Activated naive CD4-positive, alpha-beta T cell treated with anti-CD3 and anti-CD28 coated beads for 36 hours (primary cell): ENCODE measurements at places on chromosomes 13 and 19.

DNA sequence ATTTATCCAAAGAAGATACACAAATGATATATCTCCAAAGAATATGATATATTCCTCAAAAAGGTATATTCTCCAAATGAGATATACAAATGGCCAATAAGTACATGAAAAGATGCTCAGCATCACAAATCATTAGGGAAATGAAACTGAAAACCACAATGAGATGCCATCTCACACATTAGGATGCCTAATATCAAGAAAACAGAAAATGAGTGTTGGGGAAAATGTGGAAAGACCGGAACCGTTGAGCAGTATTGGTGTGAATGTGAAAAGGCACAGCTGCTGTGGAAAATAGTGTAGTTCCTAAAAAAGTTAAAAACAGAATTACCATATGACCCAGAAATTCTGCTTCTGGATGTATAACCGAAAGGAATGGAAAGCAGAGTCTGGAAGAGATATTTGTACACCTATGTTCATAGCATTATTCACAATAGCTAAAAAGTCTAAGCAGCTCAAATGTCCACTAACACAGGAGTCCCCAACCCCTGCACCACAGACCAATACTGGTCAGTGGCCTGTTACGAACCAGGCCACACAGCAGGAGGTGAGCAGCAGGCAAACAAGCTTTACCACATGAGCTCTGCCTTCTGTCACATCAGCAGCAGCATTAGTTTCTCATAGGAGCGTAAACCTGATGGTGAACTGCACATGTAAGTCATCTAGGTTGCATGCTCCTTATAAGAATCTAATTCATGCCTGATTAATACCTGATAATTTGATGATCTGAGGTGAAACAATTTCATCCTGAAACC lies 291.9 kb downstream of the PCDH20 start:
- DNase-seq, result no peak

DNA sequence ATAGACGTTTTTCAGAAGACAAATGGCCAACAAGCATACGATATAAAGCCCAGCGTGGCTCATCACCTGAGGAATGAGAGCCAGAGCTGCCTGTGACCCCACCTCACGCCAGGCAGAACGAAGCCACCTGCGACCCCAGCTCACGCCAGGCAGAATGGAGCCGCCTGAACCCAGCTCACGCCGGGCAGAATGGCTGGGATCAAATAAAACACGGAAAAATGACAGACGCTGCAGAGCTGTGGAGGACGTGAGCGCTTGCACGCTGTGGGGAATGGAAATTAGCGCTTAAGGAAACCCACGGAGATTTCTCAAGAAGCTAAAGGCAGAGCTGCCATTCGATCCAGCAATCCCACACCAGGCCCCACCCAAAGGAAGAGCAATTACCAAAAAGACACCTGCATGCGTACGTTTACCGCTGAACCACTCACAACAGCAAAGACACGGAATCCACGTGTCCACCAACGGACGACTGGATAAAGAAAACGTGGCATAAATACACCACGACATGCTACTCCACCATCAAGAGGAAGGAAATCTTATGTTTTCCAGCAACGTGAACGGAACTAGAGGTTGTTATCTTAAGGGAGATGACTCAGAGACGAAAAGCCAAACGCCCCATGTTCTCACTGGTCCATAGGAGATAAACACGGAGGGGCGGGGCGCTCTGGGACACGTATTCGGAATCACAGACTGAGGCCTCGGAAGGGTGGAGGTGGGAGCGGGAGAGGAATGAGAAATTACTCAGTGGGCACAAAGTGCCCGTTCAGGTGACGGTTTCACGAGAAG lies 30.7 kb upstream of the C13orf46 start:
- no peak for DNase-seq

GRCh38 chr13:51549050-51549449 lies 35.2 kb upstream of the WDFY2 start:
- DNase-seq, result no peak

- DNase-seq, result no peak
These were observed 4.4 kb downstream of the GADD45GIP1 start for GRCh38 chr19:12952488-12953137.

DNA sequence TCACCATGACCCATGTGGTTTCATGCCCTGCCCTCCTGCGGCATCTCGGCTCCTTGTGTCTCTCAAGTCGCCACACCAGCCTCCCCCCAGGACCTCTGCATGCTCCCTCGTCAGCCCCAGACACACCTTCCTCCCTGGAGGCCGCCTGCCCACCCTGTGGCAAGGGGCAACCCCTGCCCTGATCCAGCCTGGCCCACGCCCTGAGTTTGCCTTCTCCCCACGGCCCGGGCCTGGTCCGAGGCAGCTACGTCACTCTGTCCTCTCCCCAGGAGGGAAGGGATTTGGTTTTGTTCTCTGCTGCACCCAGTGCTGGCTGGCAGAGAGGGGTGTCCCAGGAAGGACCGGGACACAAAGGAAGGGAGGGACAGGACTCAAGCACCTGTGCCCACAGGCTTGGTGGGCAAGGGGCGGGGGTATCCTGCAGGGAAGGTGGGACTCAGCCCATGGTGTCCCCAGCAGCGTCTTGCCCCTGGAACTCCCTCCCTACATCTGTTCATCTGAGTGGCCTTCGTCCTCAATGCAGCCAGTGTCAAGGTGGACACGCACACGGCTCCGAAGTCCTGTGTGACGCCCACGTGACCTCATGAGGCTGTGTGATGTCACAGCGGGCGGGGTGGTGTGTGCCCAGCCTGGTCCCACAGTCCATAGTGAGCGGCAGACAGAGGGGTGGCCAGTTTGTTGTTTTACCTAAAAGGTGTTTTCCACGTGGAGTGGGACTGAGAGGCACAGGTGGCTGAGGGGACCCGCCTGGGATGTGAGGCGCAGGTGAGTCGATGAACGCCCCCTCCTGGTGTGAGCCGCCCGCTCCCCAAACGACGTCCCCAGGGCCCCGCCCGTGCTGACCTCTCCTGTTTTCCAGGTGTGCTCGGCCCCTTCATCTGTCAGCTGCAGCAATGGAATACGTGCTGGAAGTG lies at the start of gene TEX29:
TEX29 (plus strand) TSS at position 645 of the 914 bp plus-strand sequence; CDS start at position 894, 249 bp downstream.
- no peak for DNase-seq

- peak; percentile 65 for DNase-seq
These were observed 77.3 kb upstream of the GPR183 start for GRCh38 chr13:99384468-99384867.

GRCh38 chr19:23259961-23260360 lies 9.8 kb upstream of the ZNF724 start:
- no peak for DNase-seq

GRCh38 chr13:54194233-54195024 lies 1165.8 kb downstream of the OLFM4 start:
- no peak for DNase-seq

GRCh38 chr19:55646889-55647731 lies 902 bp upstream of the CCDC106 start:
- no peak for DNase-seq

GRCh38 chr13:103640606-103641005 lies 574.4 kb upstream of the SLC10A2 start:
- no peak for DNase-seq

GRCh38 chr13:40963927-40964326 lies 55.2 kb downstream of the ELF1 start:
- no peak for DNase-seq

DNA sequence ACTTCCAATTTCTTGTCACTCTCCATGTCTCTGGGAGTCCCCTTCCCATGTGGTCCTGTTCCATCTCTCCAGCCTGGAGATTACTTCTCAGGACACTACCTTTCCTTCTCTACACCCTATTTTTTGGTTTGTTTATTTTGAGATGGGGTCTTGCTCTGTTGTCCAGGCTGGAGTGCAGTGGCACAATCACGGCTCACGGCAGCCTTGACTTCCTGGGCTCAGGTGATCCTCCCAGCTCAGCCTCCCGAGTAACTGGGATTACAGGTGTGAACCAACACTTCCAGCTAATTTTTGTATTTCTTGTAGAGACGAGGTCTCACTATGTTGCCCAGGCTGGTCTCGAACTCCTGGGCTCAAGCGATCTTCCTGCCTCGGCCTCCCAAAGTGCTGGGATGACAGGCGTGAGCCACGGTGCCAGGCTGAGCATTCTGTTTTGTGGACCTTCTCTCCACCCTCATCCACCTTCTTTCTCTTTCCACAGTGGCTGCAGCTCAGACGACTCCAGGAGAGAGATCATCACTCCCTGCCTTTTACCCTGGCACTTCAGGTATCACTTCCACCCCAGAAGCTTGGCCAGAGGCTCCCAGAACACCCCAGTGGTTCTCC lies 644 bp downstream of the HCST start:
- DNase-seq, result no peak

GRCh38 chr13:49890376-49890775 lies 45.8 kb downstream of the SPRYD7 start:
- DNase-seq, result no peak

DNA sequence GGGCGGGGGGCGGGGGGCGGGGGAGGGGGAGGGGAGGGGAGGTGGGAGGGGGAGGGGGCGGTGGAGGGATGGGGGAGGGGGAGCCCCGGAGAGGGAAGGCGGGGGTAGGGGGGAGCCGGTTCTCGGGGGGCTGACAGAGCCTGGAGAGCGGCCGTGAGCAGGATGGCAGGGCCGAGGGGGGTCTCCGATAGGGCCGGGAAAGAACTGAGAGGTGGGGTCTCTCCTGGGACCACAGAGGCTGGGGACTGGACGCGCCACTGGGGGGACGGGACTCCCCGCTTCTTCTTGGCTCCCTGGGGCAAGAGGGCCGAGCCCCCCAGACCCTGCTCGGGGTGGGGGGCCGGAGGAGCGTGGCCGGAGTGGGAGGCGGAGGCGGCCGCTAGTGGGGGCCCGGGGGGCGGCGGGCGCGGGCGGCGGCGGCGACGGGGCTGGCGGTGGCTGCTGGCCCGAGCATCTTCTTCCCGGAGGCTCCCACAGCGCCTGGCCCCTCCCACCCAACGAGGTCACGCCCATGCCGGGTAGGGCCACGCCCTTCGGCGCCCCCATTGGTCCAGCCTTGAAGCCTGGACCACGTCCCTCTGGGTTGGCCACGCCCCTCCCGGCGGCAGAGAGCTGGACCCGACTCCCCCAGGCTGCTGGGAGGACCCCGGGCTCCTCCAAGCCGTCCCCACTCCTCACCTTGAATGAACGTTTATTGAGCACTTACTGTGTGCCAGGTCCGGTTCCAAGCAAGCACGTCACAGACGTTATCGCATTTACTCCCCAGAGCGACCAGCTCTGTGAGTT lies at the start of gene NOVA2:
NOVA2 (minus strand) TSS at position 313 of the 786 bp plus-strand sequence. CDS start 514 bp downstream, outside the sequence.
- DNase-seq, result peak; percentile 50

DNA sequence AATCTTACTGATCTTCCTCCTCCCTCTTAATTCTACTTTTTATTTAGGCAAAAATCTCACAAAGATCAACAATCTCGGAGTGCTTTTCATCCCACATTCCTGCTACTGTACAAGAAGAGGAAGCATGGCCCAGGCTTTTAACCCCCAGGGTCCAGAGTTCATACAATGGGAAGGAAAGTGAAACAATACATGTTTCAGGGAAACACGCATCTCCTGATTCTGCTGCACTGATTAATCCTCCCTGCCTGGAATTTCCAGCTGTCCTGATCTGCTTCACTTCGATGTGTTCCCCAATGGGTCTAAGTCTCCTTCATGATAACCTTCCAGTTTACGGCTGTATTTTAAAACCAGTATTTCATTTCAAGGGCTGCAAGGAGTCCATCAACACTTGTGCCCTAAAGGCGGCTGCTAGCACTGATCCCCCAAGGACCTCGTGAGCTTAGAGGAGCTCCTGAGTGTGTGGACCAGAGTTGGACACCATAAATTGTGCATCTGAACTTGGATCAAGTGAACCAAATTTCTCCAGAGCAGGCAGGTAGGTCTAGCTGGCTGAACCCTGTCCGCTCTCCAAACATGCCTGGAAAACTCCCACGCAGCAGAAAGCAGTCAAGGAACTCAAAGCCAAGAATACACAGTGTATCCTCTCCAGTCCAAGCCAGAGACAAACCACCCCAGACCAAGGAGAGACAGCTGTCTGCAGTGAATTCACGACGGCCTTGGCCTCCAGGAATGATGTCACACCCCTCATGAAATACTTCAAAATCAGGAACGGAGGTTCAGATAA lies 44.3 kb downstream of the COL4A1 start:
- DNase-seq, result no peak

DNA sequence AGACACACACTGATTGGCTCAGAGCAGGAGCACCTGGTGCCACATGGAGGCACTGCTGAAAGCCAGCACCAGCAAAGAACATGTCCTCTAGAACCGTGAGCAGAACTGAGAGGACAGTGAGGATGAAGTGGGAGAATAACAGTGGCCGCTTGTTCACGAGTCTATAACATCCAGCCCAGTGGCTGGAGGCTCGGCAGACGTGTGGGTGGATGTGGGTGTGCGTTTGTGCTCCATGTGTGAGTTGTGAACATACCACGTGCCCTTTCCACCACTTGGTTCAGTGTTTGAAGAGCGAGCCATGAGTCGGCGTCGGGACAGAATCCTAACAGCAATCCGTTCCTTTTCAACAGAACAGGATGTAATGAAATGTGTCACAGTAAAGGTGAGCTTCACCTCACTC lies 113.0 kb downstream of the SOX1 start:
- no peak for DNase-seq

DNA sequence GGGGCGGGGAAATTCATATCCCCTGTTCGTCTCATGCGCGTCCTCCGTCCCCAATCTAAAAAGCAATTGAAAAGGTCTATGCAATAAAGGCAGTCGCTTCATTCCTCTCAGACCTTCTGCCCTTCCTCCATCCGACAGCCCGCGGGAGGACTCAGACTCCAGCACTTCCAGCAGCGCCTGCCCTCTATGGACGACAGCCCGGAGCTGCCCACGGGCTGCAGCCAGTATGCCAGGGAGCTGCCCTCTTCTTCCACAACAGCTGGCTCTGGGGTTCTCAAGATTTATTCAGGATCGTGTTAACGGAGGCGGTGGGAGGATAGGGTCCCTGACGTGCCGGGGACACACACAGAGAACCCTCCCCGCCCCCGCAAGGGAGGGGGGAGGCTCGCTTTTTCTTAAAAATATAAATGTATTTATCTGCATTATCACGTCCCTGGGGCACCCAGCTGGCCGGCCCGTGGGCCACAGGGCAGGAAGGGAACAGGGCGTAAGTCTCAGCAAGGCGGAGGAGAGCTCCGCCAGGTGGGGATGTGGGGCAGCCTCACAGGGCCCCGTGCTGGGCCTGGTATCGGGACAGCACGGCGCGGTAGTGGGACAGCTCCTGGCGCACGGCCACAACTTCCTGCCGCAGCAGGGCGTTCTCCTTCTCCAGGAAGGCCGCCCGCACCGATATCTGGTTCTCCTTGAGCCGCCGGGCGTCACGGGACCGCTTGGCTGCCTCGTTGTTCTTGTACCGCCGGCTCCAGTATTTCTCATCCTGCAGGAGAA lies 6.7 kb downstream of the DBP start:
- DNase-seq, result no peak

- no peak for DNase-seq
These were observed 9.6 kb upstream of the LATS2 start for GRCh38 chr13:21071015-21071414.
